ENCODE measurements at places on chromosomes 7 and 10. TPM values are rescaled to one million over a fixed set of nuclear protein-coding genes. Genes with fewer than 3 reads are reported as not detected.

- DNase-seq = peak; percentile 81
Observed at GRCh38 chr10:96374985-96375830, 16.4 kb upstream of the OPALIN start.

The SCART1 gene
- total RNA-seq = 3.9 TPM

The TAS2R3 gene
- 1.8 TPM for total RNA-seq

- no peak for DNase-seq
Observed at GRCh38 chr10:34801097-34801733, 13.9 kb downstream of the PARD3 start.

DNA sequence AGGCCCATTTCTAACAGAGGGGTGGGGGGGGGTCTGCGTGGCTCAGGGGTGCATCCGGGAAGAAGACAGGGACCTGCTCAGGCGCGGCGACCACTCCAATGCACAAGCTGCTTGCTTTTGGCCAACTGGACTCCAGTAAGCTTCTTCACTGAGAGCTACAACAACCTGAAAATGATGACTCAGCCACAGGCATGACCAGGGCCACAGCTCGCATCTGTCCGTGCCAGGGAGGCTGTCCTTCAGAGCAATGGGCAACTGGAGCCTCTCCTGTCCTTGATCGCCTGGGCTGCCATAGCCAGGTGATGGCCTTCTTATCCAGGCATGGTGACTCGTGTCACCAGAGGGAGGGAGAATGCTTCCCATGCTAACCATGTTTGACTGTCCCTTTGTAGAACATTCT lies 81.6 kb upstream of the RNF32 start:
- no peak for DNase-seq

DNA sequence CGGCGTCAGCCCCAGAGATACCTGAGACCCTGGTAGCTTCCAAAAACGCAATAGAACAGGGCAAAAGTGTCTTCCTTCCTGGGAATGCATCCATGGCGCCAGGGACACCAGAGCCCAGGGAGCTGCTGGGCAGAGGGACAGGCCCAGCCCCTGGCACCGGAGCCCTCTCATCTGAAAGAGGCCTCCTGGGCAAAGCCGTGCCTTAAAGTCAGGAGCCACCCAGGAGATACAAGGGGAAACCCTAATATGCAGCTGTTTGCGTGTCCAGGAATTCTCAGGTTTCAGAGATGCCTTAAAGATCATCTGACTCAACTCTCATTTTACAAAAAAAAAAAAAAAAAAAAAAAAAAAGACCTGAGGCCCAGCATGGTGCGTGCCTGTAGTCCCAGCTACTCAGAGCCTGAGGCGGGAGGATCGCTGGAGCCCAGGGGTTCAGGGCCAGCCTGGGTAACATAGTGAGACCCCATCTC lies 28.0 kb downstream of the NUDT1 start:
- DNase-seq = no peak

- no peak for DNase-seq
Observed at GRCh38 chr10:60426425-60426824, 36.8 kb upstream of the ANK3 start.

DNA sequence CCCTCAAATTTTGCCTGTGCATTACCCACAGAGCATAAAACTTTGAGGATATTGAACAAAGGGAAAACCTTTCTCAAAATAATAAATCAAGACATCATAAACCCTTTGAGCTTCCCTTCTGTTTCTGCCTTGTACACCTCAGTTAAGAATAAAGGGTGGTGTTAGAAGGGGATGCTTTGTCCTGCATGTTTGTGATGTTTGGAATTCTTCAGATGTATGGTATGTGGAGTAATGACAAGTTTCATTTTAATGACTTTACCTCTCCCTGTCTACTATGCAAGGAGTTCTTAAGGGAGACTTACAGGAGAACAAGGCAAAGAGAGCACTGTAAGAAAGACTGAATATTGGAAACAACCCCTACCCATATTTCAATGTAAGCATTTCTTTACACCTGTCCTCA lies 99.2 kb downstream of the HECW1 start:
- no peak for DNase-seq

The NKX1-2 gene
- not detected for total RNA-seq

The ODAD2 gene
- 0.10 TPM for total RNA-seq

DNA sequence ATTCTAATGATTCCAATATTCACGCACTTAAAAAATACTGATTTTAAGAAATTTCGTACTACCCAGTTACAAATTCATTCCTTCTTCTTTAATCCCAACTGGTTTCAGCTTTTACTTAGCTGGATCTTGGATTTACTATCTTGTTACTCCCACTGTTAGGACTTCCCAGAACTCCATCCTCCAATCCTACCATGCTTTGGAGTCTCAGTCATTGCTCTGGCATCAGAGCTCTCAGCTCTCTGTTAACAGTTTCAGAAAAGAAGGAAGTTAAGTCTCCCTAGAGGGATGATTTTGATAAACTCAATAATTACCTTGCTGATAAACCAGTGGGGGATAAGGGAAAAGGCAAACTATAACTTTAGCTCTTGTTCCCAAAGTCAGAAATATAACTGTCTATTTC lies 9.5 kb downstream of the PPA1 start:
- DNase-seq = no peak

DNA sequence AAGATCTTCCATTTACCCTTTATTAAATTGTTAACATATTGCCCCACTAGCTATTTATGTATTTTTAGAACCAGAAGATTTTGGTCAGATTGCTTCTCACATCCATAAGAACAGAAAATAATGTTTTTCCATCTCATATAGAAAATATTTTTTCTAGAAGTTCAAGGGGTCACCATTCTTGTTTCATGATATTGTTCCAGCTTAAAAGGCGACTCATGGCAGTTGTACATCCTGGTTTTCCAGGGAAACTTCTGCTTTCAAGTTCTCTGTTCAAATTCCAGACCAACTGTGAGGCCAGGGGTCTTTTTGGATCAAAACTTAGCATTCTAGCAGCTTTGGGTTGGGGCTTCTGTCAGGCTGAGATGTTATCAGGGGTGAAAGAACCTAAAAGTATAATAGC lies 84.4 kb downstream of the LRRC4 start:
- DNase-seq = no peak

GRCh38 chr7:80106498-80107113 lies 28.0 kb upstream of the GNAI1 start:
- DNase-seq = no peak

- no peak for DNase-seq
Observed at GRCh38 chr10:129397198-129397974, 69.7 kb upstream of the MGMT start.

- no peak for DNase-seq
Observed at GRCh38 chr7:3806516-3806915, 505.5 kb downstream of the SDK1 start.

The EPHB6 gene
- 10.9 TPM for total RNA-seq

The TMEM139 gene
- total RNA-seq = 1.3 TPM

- no peak for DNase-seq
Observed at GRCh38 chr10:133179128-133179520, 19.1 kb downstream of the KNDC1 start.

GRCh38 chr7:153110606-153111005 lies 351.1 kb downstream of the ACTR3B start:
- DNase-seq = no peak

The C7orf57 gene
- 0.56 TPM for total RNA-seq

The SPDYE1 gene
- not detected for total RNA-seq

DNA sequence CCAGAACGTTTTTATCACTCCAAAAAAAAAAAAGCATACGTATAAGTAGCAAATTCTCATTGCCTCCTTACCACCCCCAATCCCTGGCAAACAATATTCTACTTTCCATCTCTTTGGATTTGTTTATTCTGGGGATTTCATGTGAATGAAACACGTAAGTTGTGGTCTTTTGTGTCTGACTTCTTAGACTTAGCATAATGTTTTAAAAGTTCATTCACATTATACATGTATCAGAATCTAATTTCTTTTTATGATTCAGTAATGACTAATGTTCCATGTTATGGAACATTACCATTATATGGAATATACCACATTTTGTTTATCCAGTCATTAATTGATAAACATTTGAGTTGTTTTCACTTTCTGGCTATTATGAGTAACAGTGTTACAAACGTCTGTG lies 12.5 kb upstream of the KLHL7 start:
- no peak for DNase-seq

- no peak for DNase-seq
Observed at GRCh38 chr10:88289342-88289741, 293.8 kb downstream of the RNLS start.

The TMEM196 gene
- not detected for total RNA-seq

DNA sequence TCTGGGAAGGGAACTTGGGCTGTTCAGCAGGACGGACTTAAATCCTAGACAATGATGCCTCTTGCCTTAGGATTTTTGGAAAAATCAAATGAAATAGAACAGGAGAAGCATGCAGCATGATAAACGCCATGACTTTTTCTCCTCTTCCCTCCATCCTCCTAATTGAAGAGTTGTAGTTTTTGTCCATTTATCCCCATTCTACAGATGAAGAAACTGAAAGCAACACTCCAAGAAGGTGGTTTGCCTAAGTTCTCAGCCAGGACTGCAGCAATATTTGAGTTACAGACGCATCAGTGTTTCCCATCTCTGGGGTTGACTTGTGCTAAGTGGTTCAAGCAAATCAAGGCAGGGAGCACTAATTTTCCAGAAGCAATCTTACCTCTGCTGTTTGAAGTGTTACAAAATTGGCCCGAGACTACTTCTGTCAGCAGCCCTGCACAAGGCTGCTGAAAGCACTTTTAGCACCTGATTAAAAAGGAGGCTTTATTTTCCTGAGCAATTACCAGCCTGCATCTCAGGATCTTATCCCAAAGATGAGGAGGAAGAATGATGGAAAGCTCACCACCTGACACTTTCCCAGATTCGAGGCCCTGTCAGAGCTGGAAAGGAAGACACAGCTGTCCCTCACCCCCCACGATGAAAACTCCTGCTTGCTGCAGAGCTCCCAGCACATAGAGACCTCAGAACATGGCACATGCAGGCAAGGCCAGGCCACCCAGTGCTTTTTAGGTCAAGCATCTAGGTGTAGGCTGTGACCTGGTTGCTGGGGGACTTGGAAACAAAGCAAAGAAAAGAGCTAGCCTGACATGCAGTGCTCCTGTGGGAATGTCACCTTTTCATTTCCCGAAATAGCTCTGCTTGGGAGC lies 19.7 kb upstream of the C10orf71 start:
- no peak for DNase-seq

Data from activated T-cell treated with anti-CD3 and anti-CD28 coated beads, Interleukin-2, amount 50 U/mL, for 72 hours (primary cell).